Fibroblast of skin of left biceps (primary cell): ENCODE measurements at places on chromosomes 4 and X.
A peak's percentile ranks its signal among the peaks of the same experiment; 100 is the strongest.

DNA sequence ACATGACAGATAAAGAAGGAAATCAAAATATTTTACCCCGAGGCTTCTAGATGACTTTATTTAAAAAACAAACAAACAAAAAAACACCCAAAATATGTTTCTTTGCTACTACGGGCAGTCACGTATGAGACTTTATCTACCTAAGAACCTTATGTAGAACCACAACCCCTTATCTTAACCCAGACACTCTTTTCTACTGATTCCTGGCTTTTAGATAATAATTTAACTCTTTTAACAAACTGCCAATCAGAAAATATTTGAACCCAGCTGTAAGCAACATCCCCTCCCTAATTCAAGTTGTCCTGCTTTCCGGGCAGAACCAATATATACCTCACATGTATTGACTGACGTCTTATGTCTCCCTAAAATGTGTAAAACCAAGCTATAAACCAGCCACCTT is 15.4 kb downstream of the ELOVL6 start:
- DNase-seq: no peak

DNA sequence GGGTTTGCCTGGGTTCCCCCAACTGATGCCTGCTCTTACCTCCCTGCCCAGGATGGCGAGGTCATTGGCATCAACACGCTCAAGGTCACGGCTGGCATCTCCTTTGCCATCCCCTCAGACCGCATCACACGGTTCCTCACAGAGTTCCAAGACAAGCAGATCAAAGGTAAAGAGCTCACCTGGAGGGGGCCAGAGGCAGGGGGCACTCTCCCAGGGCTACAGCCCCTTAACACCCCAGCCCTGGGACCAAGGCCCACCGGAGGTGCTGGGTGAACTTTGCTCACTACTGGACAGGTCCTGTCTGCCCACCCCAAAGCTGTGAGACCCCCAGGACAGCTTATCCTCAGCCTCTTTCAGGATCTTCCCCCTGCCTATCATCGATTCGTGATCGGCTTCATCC is 24.5 kb downstream of the HTRA3 start:
- no peak for DNase-seq

GRCh38 chr4:97828646-97829045 is 314.6 kb downstream of the STPG2 start:
- DNase-seq: no peak

DNA sequence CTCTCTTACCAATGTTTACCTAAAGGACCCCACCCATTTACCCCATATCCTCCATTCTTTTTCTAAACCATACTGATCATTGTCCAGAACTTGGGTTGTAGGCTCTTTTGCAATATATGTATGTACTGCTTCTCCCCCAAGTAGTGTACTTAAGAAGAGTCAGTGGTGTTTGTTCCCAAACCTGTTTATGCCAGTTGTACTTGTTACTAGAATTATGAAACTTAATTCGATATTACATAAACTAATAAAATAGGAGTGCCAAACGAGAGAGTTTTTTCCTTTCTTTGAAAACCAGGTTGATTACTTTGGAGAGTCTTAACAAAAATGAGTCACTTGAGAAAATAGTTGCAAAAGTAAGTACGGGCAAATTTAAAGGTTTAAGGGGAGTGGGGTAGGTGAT is 96.3 kb downstream of the GEMIN8 start:
- DNase-seq: no peak

- DNase-seq: no peak
These were observed 738 bp upstream of the HPF1 start for GRCh38 chr4:169758401-169758962.

DNA sequence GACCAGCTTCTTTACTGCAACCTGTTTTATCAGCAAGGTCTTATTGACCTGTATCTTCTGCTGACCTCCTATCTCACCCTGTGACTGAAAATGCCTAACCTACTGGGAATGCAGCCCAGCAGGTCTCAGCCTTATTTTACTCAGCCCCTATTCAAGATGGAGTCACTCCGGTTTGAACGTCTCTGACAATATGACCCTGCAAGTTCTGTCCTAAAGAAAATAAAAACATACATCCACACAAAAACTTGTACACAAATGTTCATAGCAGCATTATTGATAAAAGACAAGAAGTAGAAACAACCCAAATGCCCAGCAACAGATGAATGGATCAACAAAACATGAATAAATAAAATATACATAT is 59.5 kb upstream of the FAM9C start:
- no peak for DNase-seq

DNA sequence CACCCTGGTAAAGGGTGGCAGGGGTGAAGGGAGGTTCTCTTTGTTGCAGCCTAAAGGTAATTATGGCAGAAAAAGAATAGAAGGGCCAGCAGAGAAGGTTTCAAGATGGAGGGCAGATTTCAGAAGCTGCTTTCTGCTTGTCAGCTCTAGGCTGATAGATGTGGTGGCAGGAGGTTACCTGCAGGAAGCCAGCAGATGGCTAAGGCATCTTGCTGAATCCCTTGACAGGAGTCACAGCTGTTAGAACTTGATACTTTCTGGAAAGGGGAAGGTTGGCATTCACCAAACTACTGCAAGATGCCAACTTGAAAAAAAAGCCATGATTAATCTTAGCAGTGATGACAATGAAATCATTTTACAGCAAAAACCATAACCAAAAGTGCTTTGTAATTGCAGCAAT is 69.5 kb upstream of the CBLL2 start:
- no peak for DNase-seq

- peak; percentile 70 for DNase-seq
These were observed 133.7 kb downstream of the SOWAHB start for GRCh38 chr4:76764251-76764650.

DNA sequence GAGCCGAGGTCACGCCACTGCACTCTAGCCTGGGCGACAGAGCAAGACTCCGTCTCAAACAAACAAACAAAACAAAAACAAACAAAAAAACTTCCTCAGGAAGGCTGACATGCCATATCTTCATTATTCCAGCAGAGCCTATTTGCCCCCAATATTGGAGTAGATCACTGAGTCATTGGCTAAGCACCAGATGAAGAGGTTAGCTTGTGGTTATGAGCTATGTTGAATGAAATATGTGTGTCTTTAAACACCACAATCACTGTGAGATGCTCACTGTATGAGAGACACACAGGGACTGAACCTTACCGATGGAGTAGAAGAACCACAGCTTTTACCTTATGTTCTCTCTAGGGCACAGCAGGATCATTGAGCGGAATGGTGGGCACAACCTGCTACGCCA is 122.1 kb upstream of the EOLA2 start:
- peak; percentile 44 for DNase-seq

DNA sequence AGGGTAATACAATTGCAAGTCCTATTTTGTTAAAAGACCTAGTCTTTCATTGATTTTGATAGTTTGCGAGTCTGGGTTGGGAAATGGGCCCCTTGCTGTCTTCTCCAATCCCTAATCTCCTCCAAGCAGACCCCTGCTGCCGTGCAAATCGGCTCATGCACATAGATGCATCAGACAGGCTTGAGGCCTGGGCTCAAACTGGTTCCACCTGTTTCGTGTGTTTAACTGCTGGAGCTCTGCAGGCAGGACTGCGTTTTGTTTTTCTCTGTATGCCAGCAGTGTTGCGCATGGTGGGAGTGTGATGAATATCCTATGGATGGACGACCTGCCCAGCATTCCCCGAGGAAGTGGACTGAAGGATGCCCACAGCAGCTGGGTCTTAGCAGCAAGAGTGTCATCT is 133.9 kb downstream of the PDGFRA start:
- DNase-seq: no peak

DNA sequence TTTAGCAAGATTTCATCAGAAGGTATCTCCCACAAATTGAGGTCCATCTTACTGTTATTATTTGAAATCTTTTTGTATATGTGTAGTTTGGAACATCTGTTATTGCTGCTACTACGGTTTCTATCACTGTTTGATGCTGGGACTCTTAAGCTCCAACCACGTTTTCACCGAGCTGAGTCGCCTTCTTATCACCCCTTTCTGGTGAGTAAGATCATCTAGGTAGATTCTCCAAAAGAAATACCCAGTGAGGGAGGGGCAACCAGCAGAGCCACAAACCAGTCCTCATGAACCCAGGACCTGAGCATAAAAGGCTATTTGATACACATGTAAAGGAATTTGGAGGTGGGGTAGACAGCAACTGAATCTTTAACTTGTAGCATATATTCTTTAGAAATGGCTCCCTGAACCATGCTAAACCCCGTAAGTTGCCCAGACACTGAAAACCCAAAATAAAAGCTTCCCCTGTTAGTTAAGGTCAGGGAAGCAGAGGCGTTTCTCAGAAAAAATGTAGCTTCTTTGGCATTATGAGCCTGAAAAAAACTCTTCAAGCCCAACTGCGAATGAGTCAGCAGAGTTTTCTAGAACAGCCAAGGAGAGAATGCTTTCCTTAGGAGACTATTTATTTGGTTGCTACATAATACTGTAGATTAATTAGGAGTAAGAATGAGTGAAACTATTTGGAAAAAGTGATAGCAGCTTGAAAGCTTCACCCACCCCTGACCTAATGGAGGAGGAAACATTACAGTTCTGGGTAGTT is 53.8 kb upstream of the ATXN3L start:
- peak; percentile 49 for DNase-seq

- DNase-seq: no peak
These were observed 44.5 kb downstream of the SEPTIN11 start for GRCh38 chr4:76993787-76994641.

- peak; percentile 9 for DNase-seq
These were observed 22.8 kb upstream of the CENPVL3 start for GRCh38 chrX:51641421-51642021.

- no peak for DNase-seq
These were observed 14.9 kb upstream of the DHX15 start for GRCh38 chr4:24599275-24599674.

- peak; percentile 19 for DNase-seq
These were observed 82.1 kb downstream of the SLC39A8 start for GRCh38 chr4:102263024-102263787.

DNA sequence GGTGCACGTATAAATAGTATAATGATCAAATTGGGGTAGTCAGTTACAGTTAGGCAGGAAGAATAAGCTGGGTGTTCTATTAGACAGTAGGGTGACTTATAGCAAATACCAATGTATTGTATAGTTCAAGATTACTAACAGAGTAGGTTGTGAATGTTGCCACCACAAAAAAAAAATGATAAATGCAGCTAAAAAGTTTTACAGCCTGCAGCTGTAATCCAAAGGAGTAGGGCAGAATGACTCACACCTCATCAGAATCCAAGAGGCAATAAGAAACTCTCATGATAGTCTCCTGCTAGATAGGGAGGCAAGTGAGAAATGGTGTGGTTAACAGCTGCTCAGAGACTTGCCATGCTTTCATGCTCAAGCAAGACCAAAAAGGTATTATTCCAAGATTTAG is 19.6 kb upstream of the TCEAL4 start:
- peak; percentile 29 for DNase-seq

DNA sequence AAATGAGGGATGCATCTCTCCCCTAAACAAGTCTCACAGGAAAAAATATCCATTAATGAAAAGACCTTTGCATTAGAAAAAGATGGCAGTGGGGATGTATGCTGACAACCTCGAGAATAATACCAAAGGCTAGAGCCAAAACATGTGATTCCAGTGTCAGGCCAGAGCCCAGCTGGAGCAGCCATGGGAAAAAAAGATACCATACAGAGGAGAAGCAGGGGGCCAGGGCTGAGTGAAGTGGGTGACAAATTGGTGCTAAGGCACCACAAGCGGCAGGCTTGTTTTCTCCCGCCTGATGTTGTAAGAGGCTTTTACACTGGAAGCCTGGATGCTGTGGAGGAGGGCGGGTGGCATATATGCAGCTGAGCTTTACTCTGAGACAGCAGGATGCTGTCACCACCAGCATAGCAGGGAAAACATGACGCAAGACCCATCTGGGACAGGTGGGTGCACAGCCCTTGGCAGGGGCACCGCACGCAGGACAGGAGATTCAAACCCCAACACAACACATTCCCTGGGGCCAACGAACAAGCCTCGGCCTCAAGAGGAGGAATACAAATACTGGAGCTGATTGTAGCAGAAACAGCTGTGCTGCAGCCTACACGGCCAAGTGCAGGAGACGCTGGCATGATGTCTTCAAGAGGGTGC is 91.9 kb downstream of the TSPAN5 start:
- no peak for DNase-seq

DNA sequence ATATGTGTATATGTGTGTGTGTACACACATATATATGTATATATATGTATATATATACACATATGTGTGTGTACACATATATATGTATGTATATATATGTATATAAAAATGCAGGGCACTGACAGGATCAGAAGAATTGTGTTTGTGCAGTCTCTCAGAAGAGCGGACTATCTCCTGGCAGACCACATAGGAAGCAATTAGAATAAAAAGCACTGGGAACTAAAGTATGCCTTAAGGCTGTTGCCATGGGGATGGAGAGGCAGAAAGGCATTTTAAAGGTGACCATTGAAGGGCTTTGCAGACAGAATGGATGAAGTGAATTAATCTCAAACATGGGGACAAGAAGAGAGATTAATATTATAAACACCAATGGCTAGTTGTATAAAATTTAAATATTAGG is 33.7 kb upstream of the USP51 start:
- DNase-seq: no peak

DNA sequence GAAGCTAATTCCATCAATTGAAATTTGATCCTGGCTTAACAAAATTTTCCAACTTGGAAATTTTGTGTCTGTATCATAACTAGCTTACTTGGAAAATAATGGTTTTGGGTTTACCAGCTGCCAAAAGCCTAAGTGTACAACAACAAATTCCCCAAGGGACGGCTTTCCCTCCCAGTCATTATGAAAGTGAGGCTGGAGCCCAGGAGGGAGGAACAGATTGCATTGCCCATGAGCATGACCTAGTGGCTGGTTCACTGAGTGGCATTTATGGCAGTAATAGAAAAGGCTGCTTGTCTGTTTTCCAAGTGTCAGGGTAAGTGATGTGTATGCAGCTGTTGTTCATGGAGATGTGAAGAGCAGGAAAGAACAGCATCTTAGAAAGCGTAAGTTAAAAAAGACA is 70.8 kb upstream of the HHIP start:
- DNase-seq: no peak

DNA sequence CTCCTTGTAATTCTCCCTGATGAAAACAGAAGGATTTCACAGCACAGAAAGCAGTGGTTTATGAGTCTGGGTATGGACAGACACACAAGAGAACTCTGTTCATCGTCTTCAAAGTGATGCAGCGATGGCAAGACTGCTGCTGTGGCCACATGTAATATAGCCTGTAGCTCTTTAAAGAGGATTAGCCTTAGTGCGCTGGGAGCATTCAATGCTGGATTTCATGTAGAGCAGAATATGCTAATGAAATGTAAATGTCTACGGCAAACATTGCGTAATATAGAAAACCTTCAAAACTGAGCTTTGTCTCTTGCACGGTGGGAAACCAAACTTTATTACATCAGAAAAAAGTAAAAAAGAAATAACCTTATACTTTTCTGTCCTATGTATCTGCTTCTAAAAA is 42.9 kb downstream of the ALPK1 start:
- no peak for DNase-seq

GRCh38 chrX:136647677-136648360 is at the start of gene CD40LG:
Gene CD40LG (plus strand): TSS chrX:136648158. CDS start chrX:136648249, 91 bp downstream.
- DNase-seq: no peak
